IPS DF 6.9 (cell line): ENCODE measurements at places on chromosomes 13 and 19.

GRCh38 chr13:78881054-78881453 lies 222.1 kb upstream of the OBI1 start:
- DNase-seq, result no peak

DNA sequence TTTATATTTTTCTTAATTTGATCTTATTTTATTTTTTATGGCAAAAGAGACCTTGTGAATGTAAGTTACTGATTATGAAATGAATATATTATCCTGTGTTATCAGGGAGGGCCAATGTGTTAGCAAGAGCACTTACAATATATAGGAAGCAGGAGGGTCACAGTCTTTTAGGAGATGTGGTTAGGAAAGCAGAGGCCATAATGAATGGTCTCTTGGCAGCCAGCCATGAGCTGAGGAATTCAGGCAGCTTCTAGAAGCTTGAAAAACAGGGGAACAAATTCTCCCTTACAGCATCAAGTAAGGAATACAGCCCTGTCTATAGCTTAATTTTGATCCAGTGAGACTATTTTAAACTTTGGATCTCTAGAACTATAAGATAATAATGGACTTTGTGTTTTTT lies 2374.6 kb downstream of the PCDH9 start:
- no peak for DNase-seq

- DNase-seq, result no peak
These were observed 126.8 kb upstream of the ATXN8OS start for GRCh38 chr13:69980799-69981198.

- no peak for DNase-seq
These were observed 120.6 kb downstream of the ABCC4 start for GRCh38 chr13:95180513-95181245.

DNA sequence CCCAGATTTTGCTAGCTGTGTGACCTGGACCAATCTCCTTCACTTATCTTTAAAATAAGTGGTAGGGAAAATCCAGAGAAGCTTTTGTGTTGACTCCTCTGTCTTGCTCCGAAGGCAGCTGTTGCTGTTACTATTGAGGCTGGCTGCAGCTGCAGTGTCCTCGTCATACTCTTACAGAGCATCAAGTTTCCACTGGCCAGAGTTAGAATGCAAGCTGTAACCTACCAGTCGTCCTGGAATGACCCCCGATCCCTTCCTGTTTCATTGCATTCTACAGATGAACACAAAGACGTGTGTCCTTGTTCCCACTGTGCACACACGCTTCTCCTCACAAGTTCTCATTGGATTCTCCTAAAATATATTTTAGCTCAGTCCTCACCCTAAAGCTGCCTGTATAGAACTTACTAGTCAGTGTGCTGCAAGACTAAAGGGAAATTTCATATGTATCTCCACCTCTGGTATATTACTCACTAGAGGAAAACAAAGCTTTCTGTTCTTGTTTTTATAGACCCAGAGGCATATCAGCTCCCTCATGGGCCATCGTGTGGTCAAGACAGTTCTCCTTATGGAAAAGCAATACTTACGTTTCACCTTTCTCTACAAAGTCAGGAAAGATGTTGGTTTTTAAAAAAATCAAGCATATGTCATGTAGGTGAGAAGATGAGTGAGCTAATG lies 589.8 kb downstream of the LMO7 start:
- no peak for DNase-seq

GRCh38 chr13:48531416-48532255 lies 1.2 kb downstream of the RCBTB2 start:
- DNase-seq, result no peak

- no peak for DNase-seq
These were observed at the start of gene C3 for GRCh38 chr19:6720369-6721137. Gene C3 (minus strand): TSS chr19:6720650. CDS start chr19:6720589, 61 bp downstream.

- DNase-seq, result no peak
These were observed 8.9 kb upstream of the MAB21L1 start for GRCh38 chr13:35485424-35485823.

- DNase-seq, result no peak
These were observed 56.7 kb downstream of the GNG7 start for GRCh38 chr19:2645826-2646225.

DNA sequence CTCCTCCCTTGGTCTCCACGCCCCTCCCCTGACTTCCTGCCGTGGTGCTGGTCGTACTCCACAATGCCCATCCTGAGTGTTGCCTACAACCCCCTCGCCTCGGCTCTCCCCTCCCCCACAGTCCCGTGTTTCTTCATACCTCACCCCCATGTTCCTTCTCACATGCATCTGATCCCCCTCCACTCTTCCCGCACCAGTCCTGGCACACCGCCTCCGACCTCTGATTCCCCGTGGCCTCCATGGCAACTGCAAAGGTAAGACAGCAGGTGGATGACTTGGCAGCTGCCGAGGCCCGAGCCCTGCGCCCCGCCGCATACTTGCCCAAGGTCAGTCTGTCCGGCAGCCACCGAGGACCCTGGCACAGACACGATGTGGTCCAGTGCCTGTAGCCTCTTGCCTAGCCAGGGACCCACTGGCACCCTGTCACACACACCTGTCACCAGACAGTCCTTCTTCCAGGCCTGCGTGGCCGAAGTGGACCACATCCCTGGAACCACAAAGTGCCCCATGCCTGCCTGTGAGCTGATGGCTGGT lies 16.1 kb upstream of the SDHAF1 start:
- no peak for DNase-seq

DNA sequence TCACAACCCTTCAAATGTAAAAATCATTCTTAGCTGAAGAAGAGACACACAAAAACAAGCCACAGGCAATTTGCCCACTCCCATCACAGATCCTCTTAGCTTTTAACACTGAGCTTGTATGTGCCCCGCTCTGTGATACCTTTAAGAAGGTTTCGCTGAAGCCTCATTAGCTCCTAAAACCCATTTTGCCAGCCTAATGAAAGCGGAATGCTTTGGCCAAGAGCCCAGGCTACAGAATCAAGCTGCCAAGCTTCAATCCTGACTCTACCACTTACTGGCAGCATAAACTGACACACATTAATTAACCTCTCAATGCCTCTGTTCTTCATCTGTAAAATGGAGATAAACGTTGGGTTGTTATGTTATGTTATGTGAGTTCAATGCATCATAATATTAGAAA lies 10.5 kb downstream of the ZNF112 start:
- DNase-seq, result no peak

DNA sequence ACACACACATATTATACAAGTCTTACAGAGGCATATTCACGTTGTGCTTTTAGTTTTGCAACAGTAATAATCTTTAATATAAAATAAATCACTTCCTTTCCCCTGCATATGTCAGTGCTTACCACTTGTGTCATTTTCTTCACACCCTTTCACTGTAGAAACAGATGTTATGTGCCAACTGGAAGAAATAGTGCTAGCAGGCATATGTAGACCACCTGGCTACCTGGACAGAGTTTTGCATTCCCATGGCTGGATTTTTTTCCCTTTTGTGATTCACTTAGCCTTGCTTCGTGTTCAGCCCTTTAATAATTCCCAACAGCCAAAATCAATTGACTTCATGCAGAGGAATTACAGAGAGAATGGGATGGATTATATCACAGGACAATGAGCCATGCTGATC lies 399.1 kb upstream of the SPRY2 start:
- no peak for DNase-seq

DNA sequence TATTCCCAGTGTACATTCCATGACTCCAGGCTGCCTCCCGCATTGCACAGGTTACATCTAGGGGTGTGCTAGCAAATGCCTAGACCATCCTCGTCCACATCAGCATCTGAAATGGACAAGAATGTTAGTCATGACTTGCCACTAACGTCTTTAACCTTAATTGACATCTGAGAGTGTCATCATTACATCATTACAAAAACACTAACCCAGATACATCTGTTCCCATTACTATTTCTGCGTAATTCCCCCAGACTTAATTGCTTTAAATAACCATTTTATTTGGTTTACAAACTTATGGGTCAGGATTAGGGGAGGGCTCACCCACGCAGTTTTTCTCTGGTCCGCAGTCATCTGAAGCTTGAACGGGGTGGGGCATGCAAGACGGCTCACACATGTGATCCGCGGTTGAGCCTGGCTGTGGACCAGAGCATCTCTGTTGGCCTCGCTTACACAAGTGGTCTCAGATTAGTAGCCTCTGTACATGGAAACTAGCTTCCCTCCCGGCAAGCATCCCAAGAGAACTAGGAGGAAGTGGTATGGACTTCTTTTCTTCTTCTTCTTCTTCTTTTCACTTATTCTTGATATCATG lies 15.9 kb downstream of the KL start:
- no peak for DNase-seq

GRCh38 chr13:76019421-76020044 lies 383.4 kb downstream of the LMO7 start:
- peak; percentile 47 for DNase-seq

DNA sequence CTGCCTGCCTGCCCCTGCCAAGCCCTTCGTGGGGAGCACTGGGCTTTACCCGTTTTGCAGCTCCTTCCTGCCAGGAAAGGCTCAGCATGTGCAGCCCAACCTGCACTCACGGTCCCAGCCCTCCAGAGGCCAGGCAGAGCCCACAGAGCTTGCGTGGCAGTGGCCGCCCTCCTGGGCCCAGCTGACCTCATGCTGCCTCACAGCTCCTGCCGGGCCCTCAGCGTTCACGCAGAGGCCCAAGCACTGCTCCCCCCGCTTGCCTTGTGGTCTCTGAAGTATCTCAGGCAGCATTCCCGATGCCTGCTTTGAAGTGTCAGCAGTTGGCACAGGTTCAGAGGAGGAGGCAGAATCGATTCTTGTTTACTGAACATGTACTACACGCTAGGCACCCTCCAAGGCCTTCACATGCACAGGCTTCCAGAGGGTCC lies 32.5 kb downstream of the CAPN12 start:
- DNase-seq, result no peak

GRCh38 chr19:10593820-10594637 lies 6.9 kb upstream of the AP1M2 start:
- DNase-seq, result no peak

- no peak for DNase-seq
These were observed 2.6 kb downstream of the CNN1 start for GRCh38 chr19:11541238-11541637.

GRCh38 chr19:16497042-16497441 lies 848 bp downstream of the C19orf44 start:
- DNase-seq, result no peak

- no peak for DNase-seq
These were observed 26.9 kb upstream of the KLF2 start for GRCh38 chr19:16297575-16298178.

DNA sequence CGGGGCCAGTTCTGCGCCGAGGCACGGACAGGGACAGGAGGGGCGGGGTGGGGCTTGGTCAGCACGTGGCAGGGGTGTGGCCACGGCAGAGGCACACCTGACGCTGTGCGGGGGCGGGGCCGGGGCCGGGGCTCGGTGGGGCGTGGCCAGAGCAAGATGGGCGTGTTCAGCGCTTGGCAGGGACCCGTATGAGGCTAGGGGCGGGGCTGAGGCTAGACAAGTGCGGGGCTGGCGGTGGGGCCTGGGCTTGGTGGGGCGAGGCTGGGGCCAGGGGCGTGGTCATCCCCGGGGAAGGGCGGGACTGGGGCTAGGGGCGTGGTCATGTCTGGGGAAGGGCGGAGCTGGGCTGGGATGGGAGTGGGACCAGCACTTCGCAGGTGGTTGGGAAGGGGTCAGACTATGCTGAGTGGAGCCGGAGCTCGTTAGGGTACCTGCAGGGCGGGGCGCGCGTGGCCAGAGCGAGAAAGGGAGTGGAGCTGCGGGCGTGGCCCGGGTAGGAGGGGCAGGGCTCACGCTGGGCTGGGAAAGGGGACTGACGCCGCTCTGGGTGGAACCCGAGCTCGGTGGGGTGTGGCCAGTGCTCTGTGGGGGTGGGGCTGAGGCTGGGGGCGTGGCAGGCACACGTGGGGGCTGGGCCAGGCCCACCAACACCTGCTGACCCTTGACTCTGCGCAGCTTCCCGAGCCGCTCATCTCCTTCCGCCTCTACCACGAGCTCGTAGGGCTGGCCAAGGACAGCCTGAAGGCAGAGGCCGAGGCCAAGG lies 12.8 kb downstream of the POLR2E start:
- no peak for DNase-seq

GRCh38 chr13:41842036-41842620 lies 118.8 kb downstream of the VWA8 start:
- no peak for DNase-seq

DNA sequence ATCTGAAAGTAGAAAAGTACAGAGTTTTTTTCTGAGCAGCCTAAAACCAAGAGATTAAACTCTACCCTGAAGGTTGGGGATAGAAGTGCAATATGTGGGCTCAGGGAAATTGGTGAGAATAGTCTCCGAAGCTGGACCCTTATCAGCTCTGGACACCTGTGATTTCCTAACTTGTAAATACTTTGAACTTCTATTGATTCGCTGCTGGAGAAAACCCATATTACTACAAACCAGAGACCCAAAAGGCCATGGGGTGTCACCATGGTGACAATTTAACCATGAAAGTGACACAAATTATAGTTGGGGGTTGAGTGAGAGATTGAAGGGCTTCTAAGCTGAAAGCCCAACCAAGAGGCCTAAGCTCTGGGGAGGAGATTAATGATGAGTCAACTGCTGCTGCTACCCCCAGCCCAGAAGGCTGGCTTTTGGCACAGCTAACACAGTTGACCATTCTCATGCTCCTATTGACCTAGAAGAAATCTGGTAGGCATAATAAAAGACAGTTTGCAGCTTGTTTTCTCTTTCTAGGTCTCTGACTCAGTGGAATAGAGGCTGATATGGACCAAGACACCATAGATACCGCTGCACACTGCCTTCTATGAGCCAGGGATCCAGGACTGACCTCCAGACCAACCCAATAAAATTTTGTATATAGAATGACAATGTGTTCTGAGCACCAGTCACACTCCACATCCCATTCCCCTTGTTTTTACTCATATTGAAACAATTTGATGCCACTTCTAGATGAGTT lies 131.9 kb upstream of the FNDC3A start:
- DNase-seq, result no peak

DNA sequence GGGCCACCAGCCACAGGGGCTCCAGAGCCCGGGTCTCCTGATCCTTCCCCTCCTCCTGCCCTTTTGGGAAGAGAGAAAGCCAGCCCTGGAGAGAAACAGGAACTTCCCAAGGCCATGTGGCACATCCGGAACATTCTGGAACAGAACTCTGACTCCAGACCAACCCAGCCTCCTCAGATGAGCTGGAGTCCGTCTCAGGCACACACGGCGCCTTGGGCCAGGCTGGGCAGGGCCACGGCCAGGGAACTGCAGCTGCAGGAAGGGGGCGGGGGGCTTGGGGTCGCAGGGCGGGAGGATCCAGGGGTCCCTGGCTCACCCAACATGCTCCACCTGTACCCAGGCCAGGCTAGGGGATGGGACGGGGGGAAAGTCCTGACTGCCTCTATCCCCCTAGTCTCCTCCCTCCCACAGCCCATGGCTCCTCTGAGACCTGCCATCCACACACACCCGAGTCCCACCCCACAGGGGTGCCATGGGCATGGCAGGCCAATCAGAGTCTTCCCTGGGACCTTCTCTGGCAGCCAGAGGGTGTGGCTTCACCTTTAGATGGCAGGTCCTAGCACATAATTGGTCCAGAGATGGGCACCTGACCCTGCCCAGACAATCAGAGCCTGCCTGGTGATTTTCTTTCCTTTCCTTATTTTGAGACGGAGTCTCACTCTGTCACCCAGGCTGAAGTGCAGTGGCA lies 22.9 kb downstream of the SBNO2 start:
- DNase-seq, result no peak
